Activated CD4-positive, alpha-beta T cell treated with anti-CD3 and anti-CD28 coated beads, Interleukin-2, Interleukin-4, amounts not matched to agents 100 ng/mL and 50 ng/mL, durations not matched to agents 16 hours and 8 hours (primary cell): ENCODE measurements at places on chromosomes 2 and 18.

GRCh38 chr2:15159751-15160177 is 401.4 kb downstream of the NBAS start:
- peak; percentile 39 for DNase-seq

GRCh38 chr18:7822435-7823331 is 255.6 kb downstream of the PTPRM start:
- no peak for DNase-seq

DNA sequence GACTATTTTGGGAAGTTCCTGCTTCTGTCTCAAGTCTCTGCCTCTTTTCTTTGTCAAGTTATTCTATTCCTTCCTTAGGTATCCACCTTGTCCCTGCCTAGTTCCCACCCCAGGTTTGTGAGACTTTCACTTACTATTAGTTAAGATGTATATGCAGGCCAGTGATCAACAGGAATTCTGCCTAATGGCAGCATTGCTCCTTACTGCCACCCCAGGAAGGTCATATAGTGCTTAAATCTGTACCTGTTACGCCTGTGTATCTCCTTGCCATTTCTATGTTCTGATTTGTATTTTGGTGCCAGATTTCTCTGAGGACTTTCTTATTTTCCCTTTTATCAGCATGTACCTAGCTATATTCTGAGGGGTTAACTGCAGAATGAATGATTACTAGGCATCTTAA is 746.0 kb upstream of the TMEFF2 start:
- no peak for DNase-seq

GRCh38 chr2:142980246-142981068 is 103.0 kb downstream of the KYNU start:
- DNase-seq: peak; percentile 59

GRCh38 chr2:163736433-163737189 is 803 bp upstream of the FIGN start:
- DNase-seq: no peak

- DNase-seq: no peak
Measured at GRCh38 chr2:221268631-221269030, 303.5 kb downstream of the EPHA4 start.

- DNase-seq: no peak
Measured at GRCh38 chr2:219906114-219907010, 278.9 kb downstream of the SLC4A3 start.

GRCh38 chr2:105451571-105452166 is 52.8 kb upstream of the FHL2 start:
- no peak for DNase-seq

DNA sequence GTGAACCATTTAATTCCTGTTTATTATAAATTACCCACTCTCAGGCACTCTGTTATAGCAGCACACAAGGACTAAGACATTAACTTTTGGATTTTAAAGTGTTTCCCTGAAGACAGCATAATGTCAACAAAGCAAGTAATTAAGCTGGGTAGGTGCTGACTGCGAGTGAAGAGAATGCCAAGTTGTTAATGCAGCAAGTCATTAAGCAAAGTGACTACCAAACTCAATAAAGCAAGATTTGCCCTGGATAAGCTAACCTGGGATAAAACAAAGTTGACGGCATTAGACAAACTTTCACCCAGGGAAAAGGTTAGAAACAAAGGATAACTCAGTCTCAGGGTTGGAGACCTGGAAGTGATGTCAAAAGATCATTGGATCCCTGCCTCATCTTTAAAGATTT is 28.4 kb upstream of the NABP1 start:
- no peak for DNase-seq

DNA sequence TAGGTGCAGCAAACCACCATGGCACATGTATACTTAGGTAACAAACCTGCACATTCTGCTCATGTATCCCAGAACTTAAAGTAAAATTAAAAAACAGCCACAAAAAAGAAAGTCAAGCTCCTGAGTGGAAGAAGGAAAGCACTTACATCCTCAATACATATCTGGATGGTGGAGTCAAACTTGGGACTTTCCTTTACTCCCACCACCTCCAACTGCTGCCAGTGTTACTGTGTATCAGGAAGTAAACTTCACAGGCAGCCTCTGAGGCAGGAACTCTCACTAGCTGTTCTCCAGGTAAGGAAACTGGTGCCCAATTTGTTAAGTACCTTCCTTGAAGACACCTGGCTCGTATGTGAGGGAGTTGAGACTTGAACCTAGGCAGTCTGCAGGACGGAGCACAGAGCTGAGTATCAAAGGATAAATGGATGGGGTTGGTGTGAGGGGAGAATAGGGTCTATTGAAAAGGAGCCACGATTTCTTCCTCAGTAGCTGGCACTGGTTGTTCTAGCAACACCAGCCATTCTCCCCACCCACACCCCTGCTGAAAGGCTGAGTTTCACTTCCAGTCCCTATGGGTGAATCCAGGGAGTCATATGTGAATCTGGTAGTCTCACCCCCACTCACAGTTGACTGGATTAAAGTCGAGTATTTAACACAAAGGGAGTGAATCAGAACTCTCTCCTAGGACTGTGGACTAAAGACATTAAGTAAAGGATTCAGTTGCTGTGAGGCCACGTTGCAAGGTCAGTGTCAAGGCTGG is 50.0 kb upstream of the GPR39 start:
- no peak for DNase-seq

DNA sequence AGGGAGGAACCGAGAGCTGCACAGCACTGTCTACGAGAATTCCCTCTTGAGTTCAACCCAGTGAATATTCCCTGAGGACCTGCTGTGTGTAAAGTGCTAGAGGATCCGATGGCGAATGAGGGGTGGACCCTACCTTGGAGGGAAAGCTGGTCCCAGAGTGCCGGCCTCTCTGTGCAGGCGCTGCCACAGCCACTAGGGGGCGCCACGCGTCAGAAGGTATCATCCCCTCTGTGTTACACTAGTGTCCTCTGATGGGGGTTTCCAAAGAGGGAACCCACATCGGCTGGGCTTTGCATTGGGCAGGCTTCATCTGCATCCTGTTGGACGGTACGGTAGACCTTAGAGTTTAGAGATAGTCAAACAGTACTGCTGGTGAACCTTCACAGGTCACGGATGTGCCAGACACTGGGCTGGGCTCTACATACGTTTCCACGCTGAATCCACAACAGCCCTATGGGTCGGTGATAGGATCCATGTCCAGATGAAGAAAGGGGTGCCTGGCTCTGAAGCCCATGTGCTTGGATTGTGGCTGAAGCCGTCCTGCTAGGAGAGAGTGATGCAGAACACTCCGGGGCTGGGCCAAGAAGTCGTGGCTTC is 39.0 kb downstream of the COA5 start:
- DNase-seq: peak; percentile 61

- DNase-seq: no peak
Measured at GRCh38 chr2:106876699-106877098, 9.3 kb downstream of the ST6GAL2 start.

DNA sequence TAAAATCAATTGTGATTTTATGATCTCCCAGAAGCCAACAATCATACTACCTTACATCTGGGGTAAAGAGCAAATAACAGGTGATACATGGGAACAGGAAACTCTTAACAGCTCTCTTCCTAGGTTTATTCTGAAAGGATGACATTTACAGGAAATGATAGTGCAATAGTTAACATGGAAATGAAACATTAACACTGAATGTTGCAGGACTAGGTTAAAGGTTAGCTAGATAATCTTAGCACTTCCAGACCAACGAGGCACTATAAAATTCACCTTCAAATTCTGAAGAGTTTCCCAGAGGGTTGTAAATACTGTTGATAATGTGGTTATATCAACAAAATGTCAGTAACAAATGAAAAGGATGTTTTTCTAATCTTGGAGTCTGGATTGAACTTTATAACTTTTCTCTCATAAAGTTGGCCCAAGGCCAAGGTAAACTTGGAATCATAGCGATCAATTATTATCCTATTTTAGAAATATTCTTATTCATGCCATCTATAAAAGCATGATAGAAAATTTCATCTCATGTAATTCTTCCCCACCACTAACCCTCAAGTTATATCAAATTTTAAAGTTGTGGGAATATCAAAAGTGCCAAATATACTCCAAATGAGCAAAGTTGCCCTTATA is 32.9 kb upstream of the GCG start:
- no peak for DNase-seq

- no peak for DNase-seq
Measured at GRCh38 chr2:176680916-176681516, 411.8 kb downstream of the MTX2 start.

DNA sequence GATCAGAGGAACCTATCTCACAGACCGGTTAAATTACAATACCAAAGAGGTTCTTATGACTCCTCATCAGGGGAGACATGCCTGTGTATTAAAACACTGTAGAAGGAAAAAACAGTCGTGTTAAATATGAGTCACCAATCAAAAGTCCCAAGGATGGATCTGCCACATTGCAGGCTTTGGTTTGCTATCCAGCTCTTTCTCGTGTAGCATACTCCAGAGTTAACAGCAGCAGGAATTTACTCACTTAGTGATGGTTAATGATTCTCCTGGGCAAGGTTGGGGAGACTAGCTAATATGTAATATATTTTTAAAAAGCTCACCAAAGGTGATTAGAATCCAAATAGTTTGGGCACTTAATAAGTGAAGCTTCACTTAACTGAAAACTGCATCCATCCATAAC is 109.7 kb downstream of the MBD5 start:
- no peak for DNase-seq

DNA sequence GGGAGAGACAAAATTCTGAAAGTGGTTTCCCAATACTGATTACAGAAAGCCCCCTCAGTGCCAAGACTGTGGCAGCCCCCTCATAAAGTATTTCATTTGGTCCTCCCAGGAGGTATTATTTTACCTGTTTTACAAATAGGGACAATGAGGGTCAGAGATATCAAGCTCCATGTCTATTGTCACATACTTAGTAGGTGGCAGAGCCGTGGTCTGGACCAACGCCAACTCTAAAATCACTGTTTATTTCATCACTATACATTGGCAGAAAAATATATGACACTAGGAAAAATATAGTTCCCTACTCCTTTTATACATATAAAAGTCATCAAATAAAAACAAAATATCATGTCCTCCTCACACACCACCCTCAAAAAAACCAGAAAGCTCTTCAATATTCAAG is 68.6 kb downstream of the DHRS9 start:
- no peak for DNase-seq

DNA sequence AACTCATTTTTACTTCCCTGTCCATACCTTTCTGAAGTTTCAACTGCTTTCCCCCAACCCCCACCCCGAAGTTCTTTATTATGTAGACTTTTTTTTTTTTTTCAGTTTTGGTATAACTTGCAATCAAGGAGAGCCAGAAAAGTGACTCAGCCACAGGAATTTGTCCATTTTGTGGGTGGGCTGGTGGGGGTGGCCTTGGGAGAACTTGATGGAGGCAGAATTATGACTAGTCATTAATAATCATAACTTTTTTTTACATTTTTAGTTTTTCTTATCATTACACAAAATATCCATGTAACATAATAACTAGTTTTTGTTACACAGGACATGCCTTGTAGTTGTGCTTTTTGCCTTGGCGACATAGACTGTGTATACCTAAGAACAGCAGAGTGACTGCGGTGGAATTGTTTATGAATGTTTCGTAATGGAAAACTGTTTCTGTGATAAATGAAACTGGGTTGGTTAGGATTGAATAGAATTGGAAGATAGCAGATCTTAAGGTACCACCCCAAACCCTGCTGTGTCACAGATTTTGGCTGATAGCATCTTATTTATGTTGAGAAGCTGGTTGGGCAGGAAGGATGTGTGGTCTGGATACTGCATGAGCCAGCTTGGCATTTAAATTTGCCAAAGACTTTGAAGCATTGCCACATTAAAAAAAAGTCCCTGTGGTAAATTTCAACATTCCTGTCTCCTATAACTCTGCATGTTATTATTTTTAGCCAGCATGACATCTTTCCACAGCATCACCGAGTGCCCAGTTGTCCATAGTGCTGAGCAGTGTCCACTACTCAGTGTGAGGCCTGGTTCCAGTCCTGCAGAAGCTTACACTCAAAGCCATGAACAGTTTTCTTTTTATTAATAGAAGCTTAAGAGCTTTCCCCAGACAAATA is 30.7 kb downstream of the LYPD6B start:
- DNase-seq: peak; percentile 62

DNA sequence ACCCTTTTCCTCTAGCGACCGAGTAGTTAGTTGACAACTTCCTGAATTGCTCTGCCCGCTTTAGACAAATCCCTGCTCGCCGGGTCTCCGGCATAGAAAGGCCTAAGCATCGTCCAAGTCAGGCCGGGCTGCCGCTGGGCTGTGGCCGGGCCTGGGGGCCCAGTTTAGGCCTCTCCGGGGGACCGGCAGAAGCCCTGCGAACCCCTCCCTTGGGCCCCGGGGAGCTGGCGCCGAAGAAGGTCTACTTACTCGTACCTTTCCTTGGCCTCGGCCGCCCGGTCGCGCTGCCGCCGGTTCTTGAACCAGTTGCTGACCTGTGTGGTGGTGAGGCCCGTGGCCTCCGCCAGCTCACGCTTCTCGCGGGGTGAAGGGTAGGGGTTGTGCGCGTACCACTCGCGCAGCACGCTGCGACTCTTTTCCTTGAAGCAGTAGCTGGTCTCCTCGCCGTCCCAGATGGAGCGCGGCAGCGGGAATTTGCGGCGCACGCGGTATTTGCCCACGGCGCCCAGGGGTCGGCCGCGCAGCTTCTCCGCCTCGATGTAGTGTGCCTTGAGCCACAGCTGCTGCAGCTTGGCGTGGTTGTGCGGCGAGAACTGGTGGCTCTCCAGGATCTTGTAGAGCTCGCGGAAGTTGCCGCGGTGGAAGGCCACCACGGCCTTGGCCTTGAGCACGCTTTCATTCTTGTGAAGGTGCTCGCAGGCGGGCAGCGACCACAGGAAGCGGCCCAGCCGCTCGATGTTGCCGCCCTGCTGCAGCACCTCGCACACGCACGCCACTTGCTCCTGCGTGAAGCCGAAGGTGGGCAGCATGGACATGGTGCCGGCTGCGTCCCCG is 739 bp downstream of the SIX2 start:
- no peak for DNase-seq

DNA sequence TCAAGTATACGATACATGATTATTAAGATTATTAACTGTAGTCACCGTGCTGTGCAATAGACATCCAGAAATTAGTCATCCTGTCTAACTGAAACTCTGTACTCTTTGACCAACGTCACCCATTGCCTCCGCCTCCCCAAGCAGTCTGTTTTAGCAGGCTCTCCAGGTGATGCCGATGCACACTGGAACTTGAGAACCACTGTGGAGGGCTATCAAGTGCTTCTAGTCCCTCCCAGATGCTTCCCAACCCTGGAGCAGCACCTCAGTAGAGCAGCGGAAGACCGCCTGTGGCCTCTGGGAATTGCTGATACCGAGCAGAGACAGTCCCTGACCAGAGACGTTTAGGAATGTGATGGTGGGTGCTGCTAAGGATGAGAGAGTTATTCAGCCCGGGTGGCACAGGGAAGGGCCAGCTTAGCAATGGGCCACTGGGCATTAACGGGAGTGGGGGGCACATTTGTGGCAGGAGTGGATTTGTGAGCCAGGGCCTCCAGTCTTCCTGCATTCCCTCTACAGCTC is 50.7 kb downstream of the LIPG start:
- no peak for DNase-seq

- DNase-seq: no peak
Measured at GRCh38 chr18:23144640-23145039, 9.4 kb downstream of the CABLES1 start.

DNA sequence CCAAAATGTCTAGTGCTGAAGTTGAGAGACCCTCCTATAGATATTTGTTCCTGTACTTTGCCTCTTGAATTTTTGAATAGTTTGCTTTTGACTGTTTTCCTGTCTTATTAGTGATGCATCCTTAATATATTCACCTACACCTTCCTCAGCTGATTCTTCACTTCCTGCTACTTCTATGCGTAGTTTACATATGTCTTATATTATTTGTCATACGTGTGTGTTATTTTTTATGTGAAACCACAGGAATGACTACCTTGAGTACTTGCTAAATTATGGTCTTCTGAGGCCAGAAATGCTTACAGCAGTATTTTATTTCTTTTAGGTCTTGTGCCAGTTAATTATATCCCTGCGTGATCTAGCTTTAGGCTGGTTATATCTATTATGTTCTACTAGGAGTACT is 9.9 kb downstream of the UBE2E3 start:
- no peak for DNase-seq
